ENCODE measurements at places on chromosomes 11 and 22.

GRCh38 chr22:37741312-37741795, 44.5 kb downstream of the TRIOBP start:
- peak; percentile 50 for DNase-seq

GRCh38 chr11:60288531-60288930, 8.1 kb downstream of the MS4A4A start:
- no peak for DNase-seq

DNA sequence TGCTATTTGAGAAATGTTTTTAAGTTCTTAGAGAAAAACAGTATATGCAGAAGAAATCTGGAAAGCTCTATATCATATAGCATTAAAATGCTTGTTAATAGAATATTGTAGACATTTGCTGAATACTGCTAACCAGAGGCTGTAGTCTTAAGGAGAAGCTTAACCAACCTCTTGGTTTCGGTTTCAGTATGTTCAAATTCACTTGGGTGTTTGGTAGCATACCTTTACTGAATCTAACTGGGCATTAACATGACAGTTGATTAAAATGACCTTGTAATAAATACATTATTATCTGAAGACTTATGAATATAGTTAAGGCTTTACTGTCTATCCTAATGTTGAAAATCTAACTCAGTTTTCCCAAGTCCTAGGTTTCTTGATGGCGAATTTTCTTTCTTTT, 5.4 kb downstream of the PCF11 start:
- no peak for DNase-seq

GRCh38 chr11:99162819-99163218, 142.1 kb downstream of the CNTN5 start:
- DNase-seq: no peak

GRCh38 chr11:95727620-95728019, 62.0 kb downstream of the FAM76B start:
- DNase-seq: no peak

GRCh38 chr11:12192794-12193514, 82.6 kb downstream of the MICAL2 start:
- DNase-seq: no peak

DNA sequence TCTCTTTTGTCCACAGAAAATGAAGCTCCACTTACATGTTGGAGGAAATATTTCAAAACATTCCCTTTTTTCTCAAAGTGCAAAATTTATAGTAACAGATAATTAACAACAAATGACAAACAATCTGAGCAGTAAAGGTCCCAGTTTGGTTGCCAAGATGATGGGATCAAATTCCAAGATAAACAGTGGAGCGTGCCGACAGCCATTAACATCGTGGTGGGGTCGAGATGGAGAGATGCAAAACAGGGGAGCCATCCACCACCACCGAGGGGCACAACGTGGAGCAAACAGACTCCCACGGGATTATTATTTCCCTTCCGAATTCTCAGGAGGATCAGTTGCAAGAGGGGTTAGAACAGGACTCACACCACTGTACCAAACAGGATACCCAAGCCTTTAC, 17.2 kb downstream of the MPPED2 start:
- no peak for DNase-seq

DNA sequence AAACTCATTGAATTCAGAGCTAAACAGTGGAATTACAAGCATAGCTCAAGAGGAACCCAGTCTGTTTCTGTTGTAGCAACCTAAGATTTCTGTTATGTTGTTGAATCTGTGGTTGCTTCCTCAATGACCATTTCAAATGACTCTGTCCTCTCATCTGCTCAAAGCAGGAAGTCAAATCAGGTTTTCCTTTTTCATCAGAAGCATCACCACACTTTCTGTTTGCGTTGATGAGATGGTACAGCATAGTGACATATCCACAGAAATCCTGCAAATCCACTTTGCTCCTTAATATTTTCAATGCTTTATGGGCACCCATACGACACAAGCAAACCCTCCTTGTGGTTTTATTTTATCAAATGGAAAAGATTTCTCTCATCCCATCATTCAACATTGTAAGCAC, 12.6 kb upstream of the UCP2 start:
- no peak for DNase-seq

- no peak for DNase-seq
Observed at GRCh38 chr11:129190087-129190486, 2.0 kb downstream of the ARHGAP32 start.

DNA sequence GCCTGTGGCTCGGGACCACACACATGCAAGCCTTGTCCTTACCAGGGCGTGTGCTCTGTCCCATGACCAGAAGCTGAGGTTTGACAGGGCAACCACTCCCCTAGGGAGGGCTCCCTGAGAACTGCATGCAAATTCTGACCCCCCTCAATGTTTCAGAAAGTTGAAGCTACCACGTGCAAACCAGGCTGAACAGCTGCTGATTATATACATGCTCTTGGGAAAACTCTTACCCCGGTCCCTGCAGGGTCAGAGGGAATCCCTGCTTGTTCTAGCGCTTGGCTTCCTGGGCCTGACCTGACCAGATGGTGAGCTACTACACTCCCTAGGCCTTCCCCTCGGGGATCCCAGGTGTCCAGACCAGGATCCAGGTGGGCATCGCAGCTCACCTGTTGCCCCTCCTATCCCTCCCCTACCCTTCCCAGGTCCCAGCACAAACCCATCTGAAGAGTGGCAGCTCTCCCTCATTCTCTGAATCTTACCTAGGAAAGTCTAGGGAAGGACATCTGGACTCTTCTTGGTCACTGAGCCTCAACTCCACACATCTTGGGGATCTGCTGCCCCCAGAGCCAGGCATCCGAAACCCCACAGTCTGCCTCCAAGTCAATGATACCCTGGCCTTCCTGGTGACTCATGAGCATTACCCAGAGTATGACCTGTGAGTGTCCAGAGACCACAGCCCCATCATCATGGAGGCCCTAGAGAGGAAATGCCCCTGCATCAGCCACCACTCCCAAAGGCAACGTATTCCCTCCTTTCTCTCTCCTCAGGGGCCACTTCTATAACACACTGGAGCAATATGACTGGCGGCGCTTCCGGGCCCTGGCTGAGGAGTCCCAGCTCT, 61.5 kb downstream of the BTG4 start:
- no peak for DNase-seq

DNA sequence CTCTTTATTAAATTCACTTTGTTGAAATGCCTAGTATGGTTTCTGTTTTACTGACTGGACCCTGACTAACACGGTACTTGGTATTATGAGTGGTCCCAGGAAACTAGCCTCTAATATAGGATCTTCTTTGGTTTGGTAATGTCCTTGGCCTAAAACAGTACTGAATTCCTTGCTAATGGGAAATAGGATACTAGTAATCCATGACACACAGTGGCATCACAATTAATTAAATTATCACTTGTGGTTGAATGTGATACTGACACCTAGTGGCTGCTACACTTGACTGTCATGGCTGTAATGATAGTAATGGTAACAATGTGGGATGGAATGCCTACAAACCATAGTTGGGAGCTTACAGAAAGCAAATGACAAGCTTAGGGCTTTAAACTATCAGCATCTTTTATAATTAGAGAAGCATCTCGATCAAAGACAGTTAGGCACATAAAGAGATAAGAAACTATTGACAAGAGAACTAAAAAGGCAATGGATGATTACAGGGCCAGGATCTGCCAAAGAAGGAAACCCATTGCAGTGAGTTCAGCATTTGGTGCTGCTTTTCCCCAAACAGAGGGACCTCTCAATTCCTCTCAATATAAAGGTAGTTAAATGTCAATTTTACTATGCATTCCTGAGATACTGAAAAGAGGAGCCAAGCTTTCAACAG, 8.6 kb downstream of the DNHD1 start:
- peak; percentile 27 for DNase-seq

GRCh38 chr11:44005956-44006355, 41.8 kb upstream of the ACCSL start:
- no peak for DNase-seq

DNA sequence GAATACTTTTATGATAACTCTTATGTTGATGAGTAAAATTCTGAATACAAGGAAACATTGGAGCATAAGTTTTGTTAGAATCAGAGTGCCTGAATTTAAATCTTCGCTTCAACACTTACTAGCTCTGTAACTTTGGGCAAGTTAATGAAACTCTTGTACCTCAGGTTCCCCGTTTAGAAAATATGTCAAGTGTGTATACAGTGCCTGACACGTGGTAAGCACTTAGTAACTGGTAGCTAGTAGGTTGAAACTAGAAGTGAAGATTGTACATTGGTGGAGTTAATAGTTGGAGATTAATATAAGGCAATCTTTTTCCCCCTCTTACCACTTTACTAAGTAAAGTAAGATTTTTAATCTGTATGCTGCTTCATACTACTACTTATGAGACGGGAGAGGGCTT, 24.8 kb upstream of the NAT10 start:
- DNase-seq: no peak

DNA sequence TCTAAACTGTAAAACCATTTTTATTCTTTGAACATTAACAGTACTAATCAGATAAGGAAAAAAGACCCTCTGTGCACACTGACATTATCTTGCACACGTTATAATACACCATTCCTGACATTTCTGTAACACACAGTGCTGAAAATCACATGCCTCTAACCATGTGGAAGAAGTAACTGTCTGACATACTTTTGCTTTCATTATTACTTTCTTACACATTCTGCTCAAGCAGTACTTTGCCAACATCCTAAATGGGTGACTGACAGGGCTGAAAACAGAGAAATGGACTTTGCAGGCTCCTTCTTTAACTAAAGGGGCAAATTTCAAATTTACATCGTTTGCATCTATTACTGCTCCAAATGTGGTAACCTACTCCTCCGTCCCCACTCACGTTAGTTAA, 22.8 kb upstream of the TP53AIP1 start:
- DNase-seq: no peak

- DNase-seq: no peak
Observed at GRCh38 chr11:120424185-120424969, 87.2 kb upstream of the GRIK4 start.

DNA sequence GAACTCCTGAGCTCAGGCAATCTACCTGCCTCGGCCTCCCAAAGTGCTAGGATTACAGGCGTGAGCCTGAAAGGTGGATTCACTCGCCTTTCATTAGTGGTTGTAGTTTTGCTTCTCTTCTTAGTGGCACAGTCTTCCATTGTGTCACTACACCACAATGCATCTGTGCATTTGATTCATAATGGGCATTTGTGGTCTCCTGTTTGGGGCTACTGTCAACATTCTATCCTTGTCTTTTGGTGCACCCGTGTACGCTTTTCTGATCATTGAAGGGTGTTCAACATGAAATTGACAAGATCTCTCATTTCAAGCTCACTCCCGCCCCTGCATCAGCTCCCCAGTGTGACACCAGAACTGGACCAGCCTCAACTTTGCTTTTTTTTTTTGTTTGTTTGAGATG, 2.0 kb upstream of the SYT12 start:
- DNase-seq: no peak

DNA sequence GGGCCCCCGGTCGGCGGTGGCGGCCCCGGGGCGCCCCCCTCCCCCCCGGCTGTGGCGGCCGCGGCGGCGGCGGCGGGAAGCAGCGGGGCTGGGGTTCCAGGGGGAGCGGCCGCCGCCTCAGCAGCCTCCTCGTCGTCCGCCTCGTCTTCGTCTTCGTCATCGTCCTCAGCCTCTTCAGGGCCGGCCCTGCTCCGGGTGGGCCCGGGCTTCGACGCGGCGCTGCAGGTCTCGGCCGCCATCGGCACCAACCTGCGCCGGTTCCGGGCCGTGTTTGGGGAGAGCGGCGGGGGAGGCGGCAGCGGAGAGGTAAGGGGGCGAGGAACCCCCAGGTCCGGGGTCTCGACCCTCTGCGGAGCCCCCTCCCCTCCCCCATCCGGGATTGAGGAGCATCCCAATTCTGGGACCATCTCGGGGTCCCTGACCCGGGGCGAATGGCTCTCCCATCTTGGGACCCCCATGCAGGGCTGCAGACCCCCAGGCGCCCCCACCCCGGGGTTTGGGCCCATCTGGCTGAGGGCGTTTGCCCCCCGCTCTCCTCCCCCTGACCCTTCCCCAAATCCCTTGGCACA, 431 bp downstream of the KMT2A start:
- no peak for DNase-seq

Measured in NCI-H1105 (cell line).